ENCODE measurements at places on chromosomes 1 and 21.

- no peak for DNase-seq
Observed at GRCh38 chr1:8182034-8182761, 135.7 kb upstream of the SLC45A1 start.

GRCh38 chr21:39696618-39697017, 48.4 kb upstream of the IGSF5 start:
- no peak for DNase-seq

- no peak for DNase-seq
Observed at GRCh38 chr1:19645411-19646251, 1.5 kb downstream of the NBL1 start.

- DNase-seq, result no peak
Observed at GRCh38 chr1:100034470-100034869, 64.7 kb downstream of the SLC35A3 start.

GRCh38 chr1:24720152-24720551, 25.1 kb upstream of the CLIC4 start:
- peak; percentile 83 for DNase-seq

DNA sequence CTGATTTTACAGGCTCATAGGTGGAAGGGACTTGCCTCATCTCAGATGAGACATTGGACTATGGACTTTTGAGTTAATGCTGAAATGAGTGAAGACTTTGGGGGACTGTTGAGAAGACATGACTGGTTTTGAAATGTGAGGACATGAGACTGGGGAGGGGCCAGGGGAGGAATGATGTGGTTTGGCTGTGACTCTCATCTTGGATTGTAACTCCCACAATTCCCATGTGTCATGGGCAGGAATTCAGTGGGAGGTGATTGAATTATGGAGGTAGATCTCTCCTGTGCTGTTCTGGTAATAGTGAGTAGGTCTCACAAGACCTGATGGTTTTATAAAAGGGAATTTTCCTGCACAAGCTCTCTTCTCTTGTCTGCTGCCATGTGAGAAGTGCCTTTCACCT, 20.8 kb downstream of the SCYL3 start:
- no peak for DNase-seq

DNA sequence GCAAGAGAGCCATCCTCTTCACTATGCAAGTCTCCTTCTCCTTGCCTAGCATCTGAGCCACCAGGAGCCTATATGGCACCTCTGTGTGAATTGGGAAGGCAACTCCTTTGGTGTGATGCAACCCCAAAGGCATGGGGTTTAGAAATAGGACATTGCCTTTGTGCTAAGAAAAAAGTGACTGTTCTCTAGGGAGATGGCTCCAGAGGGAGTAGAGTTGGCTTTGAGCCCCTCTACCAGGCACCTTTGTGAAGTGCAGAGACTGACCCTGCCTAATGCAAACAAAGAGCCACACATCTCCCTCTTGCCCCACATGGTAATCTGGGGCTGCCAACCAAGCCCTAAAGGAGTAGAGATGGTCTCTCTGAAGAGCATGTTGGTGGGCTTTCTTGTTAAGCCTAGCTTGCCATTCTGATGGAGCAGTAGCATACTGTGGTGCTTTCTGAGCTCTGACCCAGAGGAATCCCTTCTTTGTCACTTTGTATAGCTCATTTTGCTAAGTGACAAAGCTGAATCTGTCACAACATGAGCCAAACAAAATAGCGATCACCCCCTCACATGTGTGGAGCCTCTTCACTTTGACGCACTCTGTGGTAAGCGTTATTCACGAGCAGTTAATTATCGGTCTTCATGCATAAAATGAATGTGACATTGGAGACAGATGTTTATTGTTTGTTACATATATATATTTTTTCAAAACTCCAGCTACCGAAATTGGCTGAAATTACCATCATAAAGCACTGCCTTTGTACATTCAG, 74.4 kb downstream of the RWDD3 start:
- no peak for DNase-seq

DNA sequence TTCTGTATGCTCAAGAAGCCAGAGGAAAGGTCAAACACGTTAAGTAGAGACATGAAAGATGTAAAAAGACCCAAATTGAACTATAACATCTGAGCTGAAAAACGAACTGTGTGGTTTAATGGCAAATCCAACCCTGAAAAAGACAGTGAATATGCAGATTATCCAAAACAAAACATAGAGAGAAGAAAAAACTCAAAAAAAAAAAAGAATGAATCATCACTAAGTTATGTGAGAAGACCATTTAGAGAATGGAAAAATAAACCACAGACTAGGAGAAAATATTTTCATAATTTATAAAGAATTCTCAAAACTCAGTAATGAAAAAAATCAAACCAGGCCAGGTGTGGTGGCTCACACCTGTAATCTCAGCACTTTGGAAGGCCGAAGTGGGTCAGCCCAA, 253.3 kb downstream of the PLPP3 start:
- DNase-seq, result no peak

DNA sequence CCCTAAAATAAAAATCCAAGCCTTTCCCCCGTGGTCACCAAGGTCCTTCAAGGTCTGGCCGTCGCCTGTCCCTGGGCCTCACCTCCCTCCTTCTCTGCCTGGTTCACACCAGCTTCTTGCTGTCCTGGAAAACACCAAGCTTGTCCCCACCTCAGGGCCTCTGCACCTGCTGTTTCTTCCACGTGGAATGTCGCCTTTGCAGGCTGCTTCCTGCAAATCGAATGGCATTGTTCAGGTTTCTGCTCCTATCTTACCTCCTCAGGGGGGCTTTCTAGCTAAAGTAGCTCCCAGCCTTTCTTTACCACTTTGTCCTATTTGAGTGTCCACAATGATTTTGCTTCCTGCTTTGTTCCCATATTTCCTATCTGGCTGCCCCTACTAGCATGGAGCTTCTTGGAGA, 3.3 kb upstream of the CASZ1 start:
- DNase-seq, result no peak

DNA sequence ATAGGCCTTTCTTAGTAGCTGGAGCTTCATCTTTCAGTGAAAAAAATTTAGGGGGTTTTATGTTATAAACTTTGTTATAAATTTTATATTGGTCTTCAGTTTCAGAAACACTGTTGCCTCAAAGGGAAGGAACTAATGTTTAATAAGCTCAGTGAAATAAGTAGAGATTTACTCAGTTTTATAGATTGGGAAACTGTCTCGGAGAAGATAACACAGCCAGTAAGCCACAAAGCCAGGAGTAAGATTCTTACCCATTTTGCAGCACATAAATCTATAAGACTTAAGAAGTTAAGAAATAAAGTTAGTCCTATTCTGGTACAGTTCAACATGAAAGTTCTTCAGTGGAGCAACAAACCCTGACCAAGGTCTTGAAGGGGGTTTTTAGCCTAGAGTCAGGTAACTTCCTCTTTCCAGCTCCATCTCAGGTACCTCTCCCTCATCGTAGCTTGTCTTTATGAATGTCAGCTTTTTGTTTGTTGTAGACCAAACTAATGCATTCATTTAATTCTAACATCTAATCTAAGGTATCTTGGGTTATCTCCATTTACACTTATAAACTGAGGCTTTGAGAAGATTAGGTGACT, 3.3 kb downstream of the KPNA6 start:
- DNase-seq, result no peak

DNA sequence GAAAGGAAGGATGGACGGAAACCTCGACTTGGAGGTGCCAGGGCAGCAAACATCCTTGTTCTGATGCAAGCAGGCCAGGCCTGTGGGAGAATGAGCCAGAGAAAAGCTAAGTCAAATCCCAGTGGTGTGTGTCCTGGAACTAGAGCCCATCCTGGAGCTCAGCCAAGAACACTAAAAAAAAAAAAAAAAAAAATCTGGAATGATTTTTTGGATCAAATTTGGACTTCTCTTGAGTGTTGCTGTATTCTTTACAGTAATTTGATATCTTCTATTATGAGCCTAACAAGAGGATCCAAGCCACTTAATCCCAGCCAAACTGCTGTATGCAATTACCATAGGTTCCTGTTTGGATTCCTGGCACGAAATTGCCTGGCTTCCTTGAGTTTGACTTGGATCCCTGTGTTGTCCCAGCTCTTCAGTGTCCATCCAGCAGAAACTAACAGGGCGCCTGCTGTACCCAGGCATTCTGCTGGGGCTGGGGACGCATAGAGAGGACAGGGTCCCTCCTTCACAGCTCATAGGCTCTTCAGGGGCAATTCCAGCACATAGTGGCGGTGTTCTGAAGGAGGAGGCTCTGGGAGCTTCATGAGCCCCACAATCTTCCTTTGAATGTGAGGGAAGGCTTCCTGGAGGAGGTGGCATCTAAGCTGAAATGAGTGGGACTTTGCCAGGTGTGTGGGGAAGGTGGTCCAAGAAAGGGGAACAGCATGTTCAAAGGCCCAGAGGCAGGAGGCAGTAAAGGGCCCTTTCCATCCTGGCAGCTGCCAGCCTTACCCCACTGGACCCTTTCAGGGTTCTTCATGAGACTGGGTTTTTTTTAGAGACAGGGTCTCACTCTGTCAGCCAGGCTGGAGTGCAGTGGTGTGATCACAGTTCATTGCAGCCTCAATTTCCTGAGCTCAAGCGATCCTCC, 24.7 kb downstream of the EPHX1 start:
- DNase-seq, result no peak

- DNase-seq, result no peak
Observed at GRCh38 chr1:243443557-243443956, 187.7 kb downstream of the SDCCAG8 start.
